ENCODE measurements at places on chromosomes 2 and 18.

DNA sequence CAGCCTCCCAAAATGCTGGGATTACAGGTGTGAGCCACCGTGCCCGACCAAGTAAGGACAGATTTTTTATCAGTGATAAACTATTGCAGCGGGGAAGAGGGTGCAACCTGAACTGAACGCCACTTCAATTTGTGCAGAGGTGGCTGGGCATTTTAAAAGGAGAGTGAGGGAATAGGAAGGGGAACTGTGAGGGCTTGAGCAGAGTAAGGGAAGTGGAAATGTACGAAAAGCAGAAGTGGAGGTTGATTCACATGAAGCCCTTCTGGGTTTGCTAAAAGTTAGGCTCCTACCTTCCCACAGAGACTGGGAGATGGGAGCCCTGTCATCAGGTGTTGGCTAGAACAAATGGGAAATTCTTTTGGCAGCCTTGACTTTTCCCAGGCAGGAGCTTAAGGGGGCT is 6.1 kb downstream of the STK11IP start:
- DNase-seq, result no peak

DNA sequence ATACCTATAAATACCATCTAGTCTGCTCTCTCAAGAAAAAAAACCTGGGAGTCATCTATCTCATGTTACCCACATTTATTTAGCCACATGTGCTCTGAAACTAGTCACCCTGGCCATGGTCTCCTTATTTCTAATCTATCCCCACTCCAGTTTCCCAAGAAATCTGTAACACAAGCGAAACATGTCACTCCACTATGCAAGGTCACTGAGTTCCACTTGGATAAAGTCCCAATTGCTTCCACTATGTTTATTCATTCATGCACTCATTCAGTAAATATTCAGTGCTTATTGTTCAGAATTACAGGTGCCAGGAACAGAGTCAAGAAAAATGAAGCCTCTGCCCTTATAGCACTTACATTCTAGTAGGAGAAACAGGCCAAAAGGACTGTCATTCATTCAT is 369.4 kb upstream of the CYRIA start:
- no peak for DNase-seq

DNA sequence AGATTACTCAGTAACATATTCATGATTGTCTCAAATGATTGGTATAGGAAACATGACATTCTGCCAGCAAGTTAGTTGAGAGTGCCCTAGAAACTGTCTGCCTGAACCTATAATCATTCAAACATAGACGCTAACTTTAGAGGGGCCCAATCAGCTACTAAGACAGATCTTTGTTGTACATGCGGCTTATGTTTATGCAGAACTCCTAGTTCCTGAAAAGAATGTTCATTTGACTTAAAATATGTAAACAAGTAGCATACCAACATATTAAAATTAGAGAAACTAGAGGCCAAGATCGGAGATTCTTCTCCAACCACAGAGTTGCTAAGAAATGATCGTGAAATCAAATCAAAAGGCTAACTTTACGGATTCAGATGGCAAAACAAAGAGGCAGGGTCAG is 4.2 kb upstream of the METAP1D start:
- DNase-seq, result no peak

DNA sequence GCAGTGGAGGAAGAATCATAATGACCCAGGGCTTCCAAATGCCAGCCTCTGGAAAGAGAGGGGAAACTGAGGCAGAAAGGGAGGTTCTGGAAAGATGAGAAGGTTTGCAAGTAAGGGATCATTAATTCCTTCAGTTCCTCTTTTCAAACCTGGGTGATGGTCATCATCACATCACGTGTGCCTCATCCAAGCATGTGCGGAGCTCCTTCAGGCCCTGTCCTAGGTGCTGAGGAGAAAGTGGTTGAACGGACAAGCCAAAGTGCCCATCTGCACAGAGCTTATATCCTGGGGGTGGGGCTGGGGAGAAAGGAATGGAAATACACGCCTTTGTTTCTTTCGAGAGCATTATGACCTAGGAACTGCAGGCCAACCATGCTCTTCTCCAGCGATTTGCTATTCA is 60.2 kb upstream of the AFF3 start:
- DNase-seq, result no peak

- DNase-seq, result no peak
These were observed 53.1 kb downstream of the PDCL3 start for GRCh38 chr2:100615886-100616285.

- no peak for DNase-seq
These were observed 229.7 kb upstream of the SP5 start for GRCh38 chr2:170485254-170486026.

DNA sequence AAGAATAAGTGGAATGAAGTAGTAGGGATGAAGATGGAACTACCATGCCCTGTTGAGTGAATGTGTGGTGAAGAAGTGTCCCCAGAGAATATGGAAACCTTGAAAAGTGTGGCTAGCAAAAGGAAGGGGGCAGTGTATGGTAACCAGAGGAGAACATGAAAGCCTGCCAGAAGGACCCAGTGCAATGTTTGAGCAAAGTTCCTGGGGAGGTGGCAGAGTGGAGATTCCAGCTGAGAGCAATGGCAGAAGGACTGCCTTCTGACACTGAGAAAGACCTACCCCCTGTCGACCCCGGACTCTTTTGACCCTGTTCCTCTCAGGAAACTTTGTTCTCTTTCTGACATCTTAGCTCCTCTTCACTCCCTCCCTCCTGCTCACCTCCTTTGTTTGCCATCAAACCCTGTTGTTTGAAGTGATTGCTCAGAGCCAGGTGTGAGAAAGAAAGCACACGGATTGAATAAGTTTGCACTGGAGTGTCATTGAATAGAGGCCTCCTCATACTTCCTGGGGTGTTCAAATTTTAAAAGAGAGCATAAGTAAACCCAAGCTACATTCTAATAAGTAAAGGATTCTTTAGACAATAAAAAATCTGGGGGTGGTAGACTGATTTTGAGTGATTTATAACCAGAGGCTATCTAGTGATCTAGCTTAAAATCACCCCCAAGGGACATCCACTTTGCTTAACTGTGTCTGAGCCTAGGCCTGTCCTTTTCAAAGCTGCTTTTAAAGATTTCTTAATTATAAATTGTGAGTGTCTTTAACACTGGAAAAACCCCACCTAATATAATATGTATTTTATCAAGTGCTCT is 57.1 kb downstream of the TRIB2 start:
- no peak for DNase-seq

- no peak for DNase-seq
These were observed 66.5 kb downstream of the MBP start for GRCh38 chr18:77066101-77066500.

GRCh38 chr18:63322908-63323634 is 3.5 kb upstream of the BCL2 start:
- DNase-seq, result peak; percentile 60
